MCF 10A (cell line): ENCODE measurements at places on chromosomes 13 and 19. TPM values are rescaled to one million over a fixed set of nuclear protein-coding genes. Genes with fewer than 3 reads are reported as not detected.

DNA sequence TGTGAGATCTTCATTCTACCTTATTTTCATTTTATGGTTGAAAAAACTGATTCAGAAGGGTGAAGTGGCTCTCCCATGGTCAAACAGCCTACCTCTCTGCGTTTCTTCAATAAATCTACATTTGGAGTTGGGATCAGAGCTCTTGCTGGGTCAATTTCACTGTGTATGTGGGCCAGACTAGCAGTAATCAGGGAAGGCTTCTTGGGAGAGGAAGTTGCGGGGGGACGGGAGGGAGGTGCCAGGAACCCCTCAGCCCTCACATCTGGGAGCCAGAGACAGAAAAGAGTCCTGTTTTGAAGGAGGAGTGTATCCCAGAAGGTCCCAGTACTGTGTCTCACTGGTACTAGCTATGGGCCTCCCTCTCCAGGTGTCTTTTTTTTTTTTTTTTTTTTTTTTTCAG, 934 bp downstream of the KXD1 start:
- DNase-seq, result no peak

DNA sequence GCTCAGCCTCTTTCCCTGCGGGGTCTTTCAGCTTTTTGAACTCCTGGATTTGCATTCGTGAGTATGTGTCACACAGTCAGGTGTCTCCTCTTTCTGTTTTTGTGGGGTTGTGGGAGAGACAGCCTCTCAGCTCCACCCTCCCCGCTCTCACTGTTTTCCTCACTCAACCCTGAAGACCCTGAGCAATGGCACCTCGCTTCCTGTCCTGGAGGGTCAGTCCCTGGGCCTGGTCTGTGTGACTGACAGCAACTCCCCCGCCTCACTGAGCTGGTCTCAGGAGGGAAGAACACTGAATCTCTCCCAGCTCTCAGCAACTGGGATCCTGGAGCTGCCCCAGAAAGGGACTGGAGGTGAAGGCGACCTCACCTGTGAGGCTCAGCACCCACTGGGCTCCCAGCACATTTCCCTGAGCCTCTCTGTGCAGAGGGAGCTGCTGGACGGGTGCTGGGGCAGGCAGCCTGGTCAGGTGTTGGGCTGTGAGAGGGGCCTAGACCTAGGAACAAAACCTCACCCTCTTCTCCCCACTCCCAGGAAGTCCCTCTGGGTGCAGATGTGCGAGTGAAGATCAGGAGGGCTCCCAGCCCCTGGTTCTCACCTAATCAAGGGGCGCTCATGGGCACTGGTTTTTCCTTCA, 4.2 kb upstream of the SIGLEC7 start:
- DNase-seq, result no peak

DNA sequence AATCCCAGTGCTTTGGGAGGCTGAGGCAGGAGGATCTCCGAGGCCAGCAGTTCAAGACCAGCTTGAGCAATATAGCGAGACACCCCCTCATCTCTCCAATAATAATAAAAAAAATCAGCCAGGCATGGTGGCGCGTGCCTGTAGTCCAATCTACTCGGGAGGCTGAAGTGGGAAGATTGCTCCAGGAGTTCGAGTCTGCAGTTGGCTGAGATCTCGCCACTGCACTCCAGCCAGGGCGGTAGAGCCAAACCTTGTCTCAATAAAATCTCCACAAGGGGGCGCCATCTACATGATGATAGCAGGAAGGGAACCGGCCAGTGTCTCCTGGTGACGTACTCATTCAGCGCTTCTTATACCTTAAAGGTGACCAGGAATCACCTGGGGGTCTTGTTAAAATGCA, 13.6 kb upstream of the C5AR1 start:
- peak; percentile 93 for DNase-seq

DNA sequence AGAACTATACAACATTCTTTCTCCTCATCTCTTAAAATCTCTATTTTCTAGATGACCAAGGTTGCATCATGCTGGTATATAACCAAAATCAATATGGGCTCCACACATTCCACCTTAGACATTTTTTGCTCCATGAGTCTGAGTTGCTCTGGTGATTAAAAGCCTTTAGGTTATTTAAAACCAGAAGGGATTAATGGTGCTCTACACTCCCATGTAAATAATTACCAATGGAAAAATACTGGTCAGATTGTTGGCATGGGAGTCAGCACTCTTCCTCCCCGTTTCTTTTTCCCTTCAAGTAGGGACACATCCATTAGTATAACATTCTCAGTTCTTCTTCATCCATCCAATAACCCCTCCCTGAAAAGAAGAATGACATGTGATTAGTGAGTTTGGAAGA, 747.7 kb downstream of the PCDH17 start:
- no peak for DNase-seq

DNA sequence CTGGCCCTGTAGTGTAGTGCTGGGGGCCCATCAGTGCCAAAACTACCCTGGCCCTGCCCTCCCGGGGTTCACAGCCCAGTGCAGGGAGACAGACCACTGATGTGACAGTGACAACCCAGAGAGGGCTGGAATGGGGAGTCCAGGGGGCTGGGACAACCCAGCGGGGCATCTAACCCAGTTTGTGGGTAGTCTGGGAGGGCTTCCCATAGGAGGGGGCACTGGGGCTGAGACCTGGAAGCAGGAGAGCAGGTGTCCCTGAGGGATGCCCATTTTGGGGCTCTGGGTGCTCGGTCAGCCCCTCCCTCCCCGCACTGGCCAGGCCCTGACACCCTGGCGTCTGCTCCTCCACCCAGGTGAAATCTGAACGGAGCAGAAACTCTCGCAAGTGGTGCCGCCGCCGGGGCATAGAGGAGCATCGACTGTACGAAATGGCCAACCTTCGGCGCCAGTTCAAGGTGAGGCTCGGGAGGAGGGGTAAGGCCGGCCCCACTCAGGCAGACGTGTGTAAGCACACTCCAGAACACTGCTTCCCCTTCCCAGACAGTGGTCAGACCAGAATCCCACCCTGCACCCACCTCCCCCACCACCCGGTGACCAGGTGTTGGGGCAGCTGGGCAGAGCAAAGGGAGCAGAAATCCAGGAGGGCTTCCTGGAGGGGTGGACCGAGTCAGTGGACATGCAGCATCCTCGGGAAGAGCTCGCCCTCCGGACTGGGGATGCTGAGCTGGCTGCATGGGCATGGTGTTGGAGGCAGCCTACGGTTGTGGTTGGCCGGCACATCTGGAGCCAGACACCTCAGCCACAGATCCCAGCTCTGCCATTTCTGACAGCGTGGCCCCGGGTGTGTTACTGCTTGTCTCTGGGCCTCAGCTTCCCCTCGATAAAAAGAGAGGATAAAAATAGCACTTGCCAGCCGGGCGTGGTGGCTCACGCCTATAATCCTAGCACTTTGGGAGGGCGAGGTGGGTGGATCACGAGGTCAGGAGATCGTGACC, 24.4 kb downstream of the DHX34 start:
- no peak for DNase-seq

The WDR87 gene
- total RNA-seq, result not detected in 2 replicates

DNA sequence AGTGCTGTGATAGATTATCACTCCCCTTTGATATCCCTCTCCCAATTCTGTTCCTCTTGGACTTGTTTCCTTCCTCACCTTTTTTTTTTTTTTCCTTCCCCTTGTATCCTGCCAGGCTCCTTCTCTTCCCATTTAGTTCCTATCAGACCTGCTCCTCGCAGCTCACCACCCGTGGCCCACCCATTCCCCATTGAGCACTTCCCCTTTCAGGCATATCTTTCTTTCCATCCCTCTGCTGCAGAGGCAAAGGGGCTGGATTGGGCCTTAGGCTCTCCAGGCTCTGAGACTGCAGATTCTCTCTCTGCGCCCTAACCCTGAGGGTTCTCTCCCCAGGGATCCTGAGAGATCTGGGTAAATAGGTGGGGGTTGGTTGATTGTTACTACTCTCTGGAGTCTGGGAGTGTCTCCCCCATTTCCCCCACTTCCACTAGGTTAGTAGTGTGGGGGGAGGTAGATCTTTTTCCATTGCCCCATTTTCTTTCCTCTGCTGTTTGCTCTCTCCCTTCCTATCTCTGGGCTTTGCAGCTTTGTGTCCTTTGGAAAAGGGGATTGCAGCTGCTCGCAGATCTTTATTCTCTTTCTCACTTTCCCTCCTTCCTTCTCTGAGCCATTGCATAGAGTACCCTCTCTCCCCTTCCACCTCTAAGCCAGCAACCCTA, 2.3 kb downstream of the ARHGAP35 start:
- no peak for DNase-seq

GRCh38 chr13:97441368-97441767, 7.4 kb downstream of the RAP2A start:
- no peak for DNase-seq

DNA sequence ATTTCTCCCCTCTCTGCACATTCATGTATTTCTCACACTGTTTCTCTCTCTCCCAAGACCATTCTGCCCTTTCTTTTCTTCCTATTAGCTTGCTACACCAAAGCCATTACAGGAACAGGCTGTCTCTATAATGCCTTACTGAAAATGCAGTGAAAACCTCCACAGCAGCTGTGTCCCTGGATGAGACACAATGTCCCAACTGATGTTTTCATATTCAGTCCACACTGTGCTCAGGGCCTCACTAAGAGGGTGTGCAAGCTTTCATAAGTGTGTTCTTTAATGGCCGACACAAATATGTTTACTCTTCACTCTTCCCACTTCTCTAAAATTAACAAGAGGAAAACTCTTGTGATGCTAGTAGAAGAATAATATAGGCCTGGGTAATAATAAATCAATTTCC, 163.4 kb downstream of the KCTD12 start:
- no peak for DNase-seq

DNA sequence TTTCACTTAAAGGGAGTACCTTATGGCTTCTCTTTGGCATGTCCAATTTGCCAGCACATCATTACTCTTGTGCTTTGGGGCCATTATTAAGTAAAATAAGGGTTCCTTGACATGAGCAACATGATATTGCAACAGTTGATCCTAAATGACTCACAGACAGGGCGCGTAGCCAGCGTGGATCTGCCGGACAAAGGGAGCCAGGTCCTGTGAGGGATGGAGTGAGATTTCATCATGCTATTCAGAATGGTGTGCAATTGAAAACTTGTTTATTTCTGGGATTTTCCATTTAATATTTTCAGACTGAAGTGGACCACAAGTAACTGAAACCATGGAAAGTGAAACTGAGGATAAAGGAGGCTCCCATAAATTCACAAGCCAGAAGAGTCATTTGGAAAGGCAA, 48.6 kb upstream of the WASF3 start:
- peak; percentile 96 for DNase-seq

The NCR1 gene
- not detected in 2 replicates for total RNA-seq

DNA sequence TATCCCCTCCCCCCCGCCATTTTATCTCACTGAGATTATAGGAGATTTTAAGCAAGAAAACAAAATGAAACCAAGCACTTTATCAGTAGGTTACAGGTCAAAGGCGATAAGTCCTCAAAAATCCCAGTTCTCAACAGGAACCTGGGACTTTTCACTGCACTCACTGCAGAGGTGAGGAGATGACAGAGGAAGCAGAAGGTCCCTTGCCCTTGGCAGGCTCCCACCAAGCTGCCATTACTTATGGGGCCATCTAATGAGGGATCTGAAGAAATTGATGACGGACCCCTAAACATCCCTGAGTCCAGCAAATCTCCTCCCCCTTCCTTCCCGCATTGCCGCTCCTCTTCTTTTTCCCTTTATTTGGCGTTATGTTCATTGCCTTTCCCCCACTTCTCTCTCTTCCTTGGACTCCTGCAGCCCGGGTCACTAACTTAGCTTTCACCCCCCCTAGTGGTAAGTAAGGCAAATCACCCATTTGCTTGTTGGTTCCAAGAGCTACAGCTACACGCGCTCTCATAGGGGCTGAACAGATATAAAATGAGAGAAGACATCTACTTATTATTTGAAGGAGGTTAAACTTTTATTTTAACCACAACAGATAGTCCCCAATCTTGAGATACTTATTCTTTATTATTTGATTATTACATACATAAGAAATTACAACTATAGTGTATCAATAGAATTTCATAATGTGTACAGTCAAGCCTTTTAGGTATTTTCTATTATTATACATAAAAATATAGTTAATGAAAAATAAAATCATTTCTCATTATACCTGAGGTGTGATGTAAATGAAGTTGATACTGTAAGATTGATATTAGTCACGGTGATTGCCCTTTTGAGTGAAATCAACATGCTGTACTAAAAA, 52.0 kb upstream of the ARGLU1 start:
- DNase-seq, result peak; percentile 77

The MYBPC2 gene
- not detected in 2 replicates for total RNA-seq
